ENCODE measurements at places on chromosomes 7 and 10.
A peak's percentile ranks its signal among the peaks of the same experiment; 100 is the strongest.

- DNase-seq, result no peak
Observed at GRCh38 chr7:96061844-96062243, 260.1 kb downstream of the SLC25A13 start.

DNA sequence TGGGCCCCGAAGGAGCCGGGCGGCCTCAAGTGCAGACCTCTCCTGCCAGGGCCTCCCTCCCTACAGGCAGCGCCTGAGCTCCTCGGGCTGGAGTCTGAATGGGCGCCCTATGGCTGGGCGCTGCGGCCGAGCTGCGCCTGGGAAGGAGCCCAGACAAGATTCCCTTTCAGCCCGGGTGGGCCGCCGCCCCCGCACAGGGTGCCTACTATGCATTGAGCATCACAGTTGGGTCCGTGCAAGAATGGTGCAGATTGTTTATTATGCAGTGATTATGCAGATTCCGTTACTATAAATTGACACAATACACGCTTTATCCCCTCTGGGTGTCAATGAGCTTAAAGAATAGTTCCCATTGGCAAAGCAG is 77.2 kb upstream of the PDGFA start:
- no peak for DNase-seq

DNA sequence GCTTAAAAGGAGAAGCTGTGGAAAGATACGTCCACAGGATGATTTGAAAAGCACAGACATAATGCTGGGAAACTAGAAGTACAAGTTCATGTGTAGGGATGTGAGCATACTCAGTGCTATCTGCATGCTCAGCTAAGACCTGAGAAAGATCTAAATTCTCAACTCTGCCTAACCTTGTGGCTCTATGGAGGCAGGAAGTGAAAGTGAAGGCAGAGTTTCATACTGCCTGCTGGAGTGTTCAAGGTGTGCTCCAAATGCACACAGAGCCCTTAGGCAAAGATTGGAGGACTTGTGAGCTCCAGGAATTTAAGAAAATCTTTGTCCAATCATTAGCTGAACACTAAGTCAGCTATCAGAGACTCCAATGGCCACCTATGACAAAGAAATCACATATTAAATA is 190.9 kb downstream of the RNLS start:
- no peak for DNase-seq

- DNase-seq, result no peak
Observed at GRCh38 chr7:114405427-114405826, 9.2 kb upstream of the FOXP2 start.

DNA sequence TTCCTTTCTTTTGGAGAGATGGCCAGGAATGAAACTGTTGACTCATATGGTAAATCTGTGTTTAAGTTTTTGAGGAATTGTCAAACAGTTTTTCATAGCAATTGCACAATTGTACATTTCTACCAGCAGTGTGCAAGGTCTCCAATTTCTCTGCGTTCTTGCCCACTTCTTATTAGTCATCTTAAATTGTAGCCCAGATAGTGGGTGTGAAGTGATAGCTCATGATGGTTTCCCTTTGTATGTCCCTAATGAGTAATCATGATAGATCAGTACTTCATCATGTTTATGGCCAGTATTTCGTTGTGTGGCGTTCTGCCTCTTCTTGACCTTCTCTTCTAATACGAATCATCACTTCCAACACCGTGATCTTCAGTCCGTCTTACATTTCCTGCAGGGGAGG is 136.3 kb downstream of the DOCK1 start:
- DNase-seq, result peak; percentile 7

DNA sequence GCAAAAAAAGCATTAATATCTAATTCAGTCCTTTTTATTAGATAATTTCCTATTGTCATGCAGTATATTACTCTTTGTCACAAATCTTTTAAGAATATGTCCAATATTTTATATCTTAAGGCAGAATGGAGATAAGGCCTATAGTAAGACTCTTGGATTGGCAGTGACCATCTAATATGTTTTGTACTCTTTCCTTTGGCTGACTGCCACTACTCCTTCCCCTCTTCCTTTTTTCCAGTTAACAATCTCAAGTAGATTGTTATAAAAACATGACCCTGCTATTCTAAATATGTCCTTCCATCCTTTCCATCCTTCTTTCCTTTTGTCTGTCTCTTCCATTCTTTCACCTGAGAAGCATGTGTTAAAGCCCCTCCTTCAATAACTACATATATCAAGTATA is 92.8 kb upstream of the TMEM168 start:
- no peak for DNase-seq

- DNase-seq, result no peak
Observed at GRCh38 chr7:76292213-76292573, 10.3 kb upstream of the HSPB1 start.

DNA sequence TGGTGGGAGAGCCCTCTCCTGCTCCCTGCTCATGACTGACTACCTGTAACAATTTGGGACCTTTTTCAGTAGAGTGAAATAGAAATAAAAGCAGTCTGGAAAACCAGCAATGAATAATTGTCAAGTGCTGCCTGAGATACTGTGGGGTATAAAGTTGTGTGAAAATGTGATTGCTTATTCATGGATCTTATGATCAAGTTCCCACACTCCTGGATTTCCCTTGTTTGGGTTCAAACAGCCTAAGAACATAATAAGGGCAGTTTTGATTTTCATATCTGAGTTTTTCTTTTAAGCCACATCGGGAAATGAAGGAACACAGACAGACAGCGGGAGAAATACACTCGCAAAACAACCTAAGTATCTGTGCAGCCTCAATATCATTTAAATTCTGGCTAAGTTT is 52.9 kb downstream of the CALD1 start:
- no peak for DNase-seq
